ENCODE measurements at places on chromosomes 3 and 15. TPM values are rescaled to one million over a fixed set of nuclear protein-coding genes. Genes with fewer than 3 reads are reported as not detected.

SLC27A2 gene
- 77.6 TPM for total RNA-seq

TGM4 gene
- not detected for total RNA-seq

ADGRG7 gene
- total RNA-seq, result not detected

FBXO40 gene
- total RNA-seq, result not detected

SEMA3G gene
- total RNA-seq, result not detected

RTP1 gene
- not detected for total RNA-seq

FAN1 gene
- 23.8 TPM for total RNA-seq
